ENCODE measurements at places on chromosomes 2 and 18.

GRCh38 chr2:162111958-162112850 lies 38.2 kb upstream of the DPP4 start:
- DNase-seq = no peak

GRCh38 chr2:240737512-240737911 lies 45.8 kb downstream of the AQP12A start:
- DNase-seq = no peak

DNA sequence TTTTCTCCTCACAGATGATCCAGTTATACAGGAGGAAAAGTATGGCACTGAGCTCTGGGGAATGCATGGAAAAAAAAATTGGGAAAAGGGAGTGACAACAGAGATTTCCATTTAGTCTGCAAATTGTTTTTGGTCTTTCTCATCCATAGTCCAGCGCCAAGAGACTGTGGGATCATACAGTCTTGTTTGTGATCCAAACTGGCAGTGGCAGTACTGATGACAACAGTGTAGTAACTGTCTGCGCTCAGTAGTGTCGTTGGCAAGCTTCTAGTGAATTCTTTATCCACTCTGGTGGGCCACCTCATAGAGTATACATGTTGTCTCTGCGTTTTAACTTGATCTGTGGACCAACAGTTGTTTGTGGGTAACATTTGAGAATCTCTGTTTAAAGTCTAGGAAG lies 37.9 kb downstream of the GALNT1 start:
- DNase-seq = no peak

GRCh38 chr2:198453866-198454265 lies 649.5 kb downstream of the PLCL1 start:
- DNase-seq = no peak

DNA sequence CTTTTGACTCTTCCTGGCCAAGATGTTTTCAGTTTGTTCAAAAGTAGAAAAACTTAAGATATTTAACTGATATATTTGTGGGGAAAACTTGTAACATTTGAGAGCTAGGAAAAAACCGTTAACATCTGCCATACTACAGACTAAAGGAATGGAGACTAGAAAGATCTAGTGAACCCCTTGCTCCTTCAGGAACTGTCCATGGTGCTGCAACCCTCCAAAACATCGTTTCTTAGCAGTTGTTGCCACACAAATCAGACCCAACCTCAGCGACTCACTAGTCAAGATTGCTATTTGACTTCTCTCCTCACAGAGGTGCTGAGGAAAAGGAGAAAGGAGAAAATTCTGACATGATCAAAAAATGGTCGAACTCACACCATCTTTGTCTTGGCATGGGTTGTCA lies 393.8 kb upstream of the LYPD1 start:
- DNase-seq = no peak

GRCh38 chr18:57575542-57575941 lies 11.0 kb downstream of the FECH start:
- no peak for DNase-seq

DNA sequence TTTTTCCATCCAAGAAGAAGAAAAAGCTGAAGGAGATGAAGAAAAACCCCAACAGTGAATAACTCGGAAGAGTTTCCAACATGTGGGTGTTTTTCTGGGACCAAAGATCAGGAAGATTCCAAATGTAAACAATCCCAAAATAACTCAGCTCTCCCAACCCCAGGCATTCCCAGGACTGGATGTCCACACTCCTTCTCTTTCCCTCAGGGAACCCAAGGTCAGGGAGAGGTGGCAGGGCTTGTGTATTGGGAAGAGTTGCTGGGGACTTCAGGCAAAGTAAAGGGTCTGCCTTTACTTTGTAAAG lies 268.0 kb downstream of the DYSF start:
- no peak for DNase-seq

DNA sequence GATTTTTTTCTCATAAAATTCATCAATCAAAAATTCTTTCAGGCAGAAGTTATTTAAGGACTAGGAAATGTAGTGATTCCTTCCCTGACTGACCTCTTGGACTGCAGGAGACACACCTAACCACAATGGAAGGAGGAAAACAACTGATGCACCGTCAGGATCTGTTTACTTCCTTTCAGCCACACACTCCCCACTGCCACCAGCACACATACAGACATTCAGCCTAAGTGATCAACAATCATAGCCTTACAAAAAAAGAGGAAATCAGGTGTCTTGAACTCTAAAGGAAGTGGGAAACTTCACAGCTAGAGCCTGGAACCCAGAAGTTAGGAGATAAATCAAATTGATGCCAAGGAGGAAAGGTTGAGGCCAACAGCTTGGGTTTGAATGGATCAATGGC lies 213.5 kb upstream of the ACVR2A start:
- no peak for DNase-seq

DNA sequence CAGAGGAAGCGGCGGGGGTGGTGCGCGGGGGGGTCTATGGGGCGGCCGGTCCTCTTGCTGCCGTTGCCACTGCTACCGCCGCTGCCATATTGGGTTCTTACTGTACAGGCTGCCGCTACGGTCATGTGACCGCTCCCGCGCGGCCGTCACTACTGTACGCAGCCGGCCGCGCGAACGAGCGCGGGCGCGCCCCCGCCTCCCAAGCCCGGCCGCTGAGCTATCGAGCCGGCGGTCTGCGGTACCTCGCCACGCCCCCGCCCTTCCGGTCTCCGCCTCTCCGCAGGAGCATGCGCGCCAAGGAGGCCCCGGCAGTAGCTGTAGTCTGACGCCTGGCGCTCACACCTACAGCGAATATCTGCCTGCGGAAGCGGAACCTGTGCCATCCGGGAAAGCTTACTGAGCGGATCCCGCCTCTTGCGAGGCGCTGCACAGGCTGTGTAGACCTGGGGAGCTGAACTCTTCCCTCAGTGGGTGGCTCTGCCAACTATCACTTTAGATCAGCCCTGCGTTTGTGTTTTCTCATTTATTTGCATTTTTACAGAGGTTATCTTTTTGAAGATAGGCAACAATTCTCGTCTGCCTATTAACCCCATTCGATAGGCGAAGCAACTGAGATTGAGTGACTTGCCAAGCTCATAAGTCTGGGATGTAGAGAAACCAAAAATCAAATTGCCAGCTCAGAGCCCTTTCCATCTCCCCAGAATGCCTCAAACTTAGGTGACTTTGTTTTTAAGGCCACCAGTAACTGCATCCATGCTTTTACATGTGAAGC lies at the start of gene ASXL2:
Gene ASXL2 (minus strand): TSS at position 127 of the 772 bp plus-strand sequence. CDS start 265 bp downstream, outside the sequence.
- DNase-seq = peak; percentile 96

- DNase-seq = no peak
These were observed 187.1 kb downstream of the EXOC6B start for GRCh38 chr2:72638600-72639211.

- DNase-seq = no peak
These were observed 15.1 kb downstream of the CYRIA start for GRCh38 chr2:16650287-16651249.

- no peak for DNase-seq
These were observed 2.0 kb downstream of the BCL11A start for GRCh38 chr2:60551240-60552077.

DNA sequence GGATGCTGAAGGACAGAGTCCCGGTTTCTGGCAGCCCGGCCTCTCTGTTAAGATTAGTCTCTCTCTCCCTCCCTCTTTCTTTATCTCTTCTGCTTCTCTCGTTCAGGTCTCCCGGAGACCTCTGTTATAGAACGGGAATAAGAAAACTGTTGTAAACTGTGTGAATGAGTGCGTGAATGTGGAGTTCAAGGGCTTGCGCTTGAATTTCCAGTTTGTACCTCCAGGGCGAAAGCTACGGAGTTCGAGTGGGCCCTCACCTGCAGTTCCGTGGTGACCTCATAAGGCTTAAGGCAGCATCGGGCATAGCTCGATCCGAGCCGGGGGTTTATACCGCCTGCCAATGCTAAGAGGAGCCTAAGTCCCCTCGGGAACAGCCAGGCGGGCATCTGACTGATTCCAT lies 26.4 kb downstream of the SKA1 start:
- no peak for DNase-seq

DNA sequence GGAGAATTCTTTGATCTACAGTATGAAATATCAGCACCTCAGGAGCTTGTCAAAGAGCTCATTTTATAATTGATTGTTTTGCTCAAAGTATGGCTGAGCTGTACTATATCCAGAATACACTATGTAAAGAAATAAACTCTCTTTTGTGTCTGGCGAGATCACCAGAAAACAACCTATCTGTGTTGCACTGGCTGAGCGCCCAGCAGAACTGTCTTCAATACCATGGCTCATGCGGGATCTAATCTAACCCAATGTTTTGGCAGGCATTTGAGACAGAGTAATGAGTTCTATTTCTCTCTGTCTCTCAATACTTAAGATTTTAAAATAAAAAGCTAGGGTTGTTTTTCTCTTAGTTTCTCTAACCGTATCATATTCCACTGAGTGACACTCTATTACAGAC lies 192.4 kb downstream of the L3MBTL4 start:
- DNase-seq = no peak

DNA sequence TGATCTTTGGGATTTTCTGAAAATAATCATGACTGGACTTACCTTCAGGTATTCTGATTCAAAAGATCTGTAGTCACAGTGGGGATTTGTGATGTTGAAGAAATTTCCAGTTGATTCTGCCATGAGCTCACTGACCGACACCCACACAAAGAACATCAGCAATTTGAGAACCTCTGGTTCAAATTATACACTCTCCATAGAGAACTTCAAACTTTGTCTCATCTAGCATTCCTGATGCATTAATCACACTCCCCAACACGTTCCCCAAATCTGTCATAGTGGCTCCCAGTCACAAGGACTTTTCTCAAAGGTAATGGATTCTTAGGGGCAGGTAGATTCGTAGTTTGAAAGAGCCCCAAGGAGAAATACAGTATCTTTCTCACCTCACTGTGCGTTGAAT lies 584.3 kb downstream of the FBXO15 start:
- DNase-seq = no peak

GRCh38 chr2:188478724-188479123 lies 187.1 kb downstream of the GULP1 start:
- no peak for DNase-seq

- DNase-seq = no peak
These were observed 86.2 kb downstream of the LYPD1 start for GRCh38 chr2:132583666-132584360.

DNA sequence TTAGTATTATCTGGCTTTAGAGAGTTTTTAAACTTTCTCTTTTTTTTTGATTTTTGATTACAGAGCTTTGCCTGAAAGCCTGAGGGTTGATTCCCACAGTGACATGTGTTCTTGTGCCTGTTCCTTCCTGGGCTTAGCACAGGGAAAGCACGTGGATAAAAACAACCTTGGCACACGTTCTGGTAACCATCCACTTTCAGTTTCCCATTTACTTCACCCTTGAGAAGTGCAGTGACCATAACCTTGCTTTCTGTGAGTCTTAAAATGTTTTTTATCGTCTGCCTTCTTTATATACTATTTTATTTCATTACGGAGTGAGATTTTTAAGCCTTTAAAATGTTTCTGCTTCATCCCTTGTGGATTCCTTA lies 11.5 kb downstream of the CD226 start:
- no peak for DNase-seq

DNA sequence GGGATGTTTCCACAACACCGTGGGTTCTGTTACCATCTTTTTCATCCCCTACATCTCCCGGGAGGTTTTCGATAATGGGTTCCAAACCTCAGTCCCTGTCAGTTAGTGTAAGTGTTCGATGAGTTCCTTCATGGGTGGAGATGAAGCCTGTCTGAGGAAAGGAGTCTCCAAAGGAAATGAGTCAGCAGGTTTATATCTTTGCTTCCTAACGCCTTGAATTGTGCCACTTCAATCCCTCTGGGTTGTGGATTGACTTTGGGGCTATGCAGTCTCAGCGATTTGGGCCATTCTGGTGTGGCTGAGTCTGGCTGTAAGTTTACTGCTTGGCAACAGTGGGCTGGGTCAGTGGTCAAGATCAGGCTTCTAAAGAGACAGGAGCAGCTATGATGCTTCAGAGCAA lies 1.2 kb downstream of the SERPINB5 start:
- no peak for DNase-seq

DNA sequence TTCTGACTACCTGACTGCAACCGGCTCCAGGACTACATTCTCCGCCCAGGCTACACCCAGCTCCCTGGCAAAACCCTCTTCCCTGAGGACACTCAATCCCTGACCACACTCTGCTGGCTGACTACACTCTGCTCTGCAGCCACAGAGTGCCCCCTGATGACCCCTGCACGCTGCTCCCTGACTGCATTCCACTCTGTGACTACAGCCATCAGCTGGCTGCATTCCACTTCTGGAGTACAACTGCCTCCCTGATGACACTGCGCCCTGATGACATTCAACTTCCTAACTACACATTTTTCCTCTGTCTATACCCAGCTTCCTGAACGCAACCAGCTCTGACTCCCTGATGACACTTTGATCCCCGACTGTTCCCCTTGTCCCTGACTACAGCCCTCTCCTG lies 71.3 kb upstream of the NRXN1 start:
- DNase-seq = no peak

DNA sequence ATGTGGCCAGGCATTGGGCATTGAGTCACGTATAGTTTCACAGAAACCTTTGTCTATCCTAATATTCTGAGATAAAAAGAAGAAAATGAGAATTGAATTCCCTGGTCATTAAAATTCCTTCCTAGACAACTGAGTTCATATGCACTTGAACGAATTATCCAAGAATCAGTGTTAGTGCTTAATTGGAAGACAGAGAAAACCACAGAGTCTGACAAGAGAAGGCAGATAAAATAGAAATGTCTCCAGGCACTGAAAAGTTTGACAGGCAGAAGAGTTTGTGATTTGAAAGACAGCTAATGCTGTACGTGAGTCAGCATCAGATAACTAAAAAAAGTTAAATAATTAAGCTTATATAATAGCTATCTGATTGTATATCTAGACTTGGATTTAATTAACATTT lies 47.7 kb upstream of the TRIB2 start:
- DNase-seq = no peak

DNA sequence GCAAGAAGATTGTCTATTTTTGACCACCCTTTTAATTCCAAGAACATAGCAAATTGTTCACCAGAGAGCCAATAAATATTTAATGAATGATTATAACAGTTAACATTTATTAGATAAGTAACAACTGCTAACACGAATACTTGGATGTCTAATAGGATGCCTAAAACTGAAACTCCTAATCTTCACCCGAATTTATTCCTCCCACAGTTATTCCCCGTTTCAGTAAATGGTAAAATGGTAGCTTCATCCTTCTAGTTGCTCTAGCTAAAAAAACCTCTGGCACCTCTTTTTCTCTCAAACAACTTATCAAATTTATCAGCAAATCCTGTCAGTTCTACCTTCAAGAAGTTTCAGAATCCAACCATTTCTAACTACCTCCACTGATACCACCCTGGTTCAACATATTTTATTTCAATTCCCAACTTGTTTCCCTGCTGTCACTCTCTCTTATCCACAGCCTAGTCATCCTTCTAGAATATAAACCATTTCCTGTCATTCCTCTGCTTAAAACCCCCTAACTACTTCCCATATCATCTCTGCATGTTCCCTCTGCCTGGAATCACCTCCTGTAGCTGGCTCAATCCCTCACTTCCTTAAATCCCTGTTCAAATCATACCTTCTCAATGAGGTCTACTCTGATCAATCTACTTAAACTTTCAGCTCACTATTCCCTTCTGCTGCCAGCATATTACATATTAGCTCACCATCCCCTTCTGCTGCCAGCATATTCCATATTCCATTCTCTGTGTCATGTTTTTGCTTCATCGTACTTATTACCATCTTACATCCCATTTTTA lies 93.8 kb downstream of the ROCK2 start:
- DNase-seq = no peak

- no peak for DNase-seq
These were observed 12.2 kb downstream of the GREB1 start for GRCh38 chr2:11546072-11546471.

- DNase-seq = peak; percentile 28
These were observed 2.0 kb downstream of the PPP4R1 start for GRCh38 chr18:9612215-9612830.
